RPMI7951 (cell line): ENCODE measurements at places on chromosomes 7 and 10.

GRCh38 chr10:43035800-43036199 lies 41.1 kb upstream of the RET start:
- DNase-seq, result no peak

DNA sequence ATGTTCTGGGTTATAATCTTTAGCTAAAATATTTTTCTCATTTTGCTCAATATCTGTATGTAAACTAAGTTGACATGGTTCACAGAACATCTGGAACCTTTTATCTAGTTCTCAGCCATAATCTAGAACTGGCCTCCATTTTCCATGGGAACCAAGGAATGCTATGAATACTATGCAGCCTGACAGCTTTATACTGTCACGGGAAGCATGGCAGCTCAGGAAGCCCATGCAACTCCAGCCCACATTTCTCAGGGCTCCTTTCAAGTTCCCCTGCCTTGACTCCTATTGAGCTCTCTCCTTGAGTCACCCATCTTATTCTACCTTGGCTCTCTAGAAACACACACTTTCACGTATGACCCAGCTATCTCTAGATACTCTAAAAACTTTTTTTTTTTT lies 36.6 kb upstream of the PRKAR2B start:
- DNase-seq, result no peak

DNA sequence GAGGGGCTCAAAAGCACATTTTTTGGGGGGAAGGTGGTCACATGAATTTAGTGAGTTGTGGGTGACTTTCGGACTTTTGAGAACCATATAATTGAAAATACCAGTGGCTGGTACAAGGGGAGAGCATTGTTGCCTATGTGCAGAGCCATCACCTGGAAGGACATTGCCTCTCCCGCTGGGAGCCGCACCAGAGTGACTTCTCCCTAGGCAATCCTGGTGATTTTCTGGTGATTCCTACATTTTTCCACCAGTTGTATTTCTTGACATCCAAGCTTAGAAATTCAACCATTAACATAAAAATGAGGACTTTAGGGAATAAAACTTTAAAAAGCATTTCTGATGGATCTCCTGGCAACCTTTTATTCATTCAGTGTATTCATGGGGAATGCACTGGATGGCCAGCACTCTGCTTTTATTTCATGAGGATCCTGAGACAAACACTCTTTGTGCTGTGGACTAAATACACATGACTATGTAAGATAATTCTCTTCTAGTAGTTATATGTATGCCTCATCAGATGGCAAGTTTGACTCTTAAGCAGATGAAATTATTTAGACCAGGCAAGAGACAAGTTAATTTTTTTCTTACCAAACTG lies 41.8 kb upstream of the MKI67 start:
- no peak for DNase-seq

GRCh38 chr7:20409961-20410360 lies 79.3 kb downstream of the ITGB8 start:
- no peak for DNase-seq

GRCh38 chr7:31051598-31052486 lies at the start of gene ADCYAP1R1:
ADCYAP1R1 (plus strand) TSS chr7:31052308; CDS start chr7:31063265, 10,957 bp downstream.
- no peak for DNase-seq

DNA sequence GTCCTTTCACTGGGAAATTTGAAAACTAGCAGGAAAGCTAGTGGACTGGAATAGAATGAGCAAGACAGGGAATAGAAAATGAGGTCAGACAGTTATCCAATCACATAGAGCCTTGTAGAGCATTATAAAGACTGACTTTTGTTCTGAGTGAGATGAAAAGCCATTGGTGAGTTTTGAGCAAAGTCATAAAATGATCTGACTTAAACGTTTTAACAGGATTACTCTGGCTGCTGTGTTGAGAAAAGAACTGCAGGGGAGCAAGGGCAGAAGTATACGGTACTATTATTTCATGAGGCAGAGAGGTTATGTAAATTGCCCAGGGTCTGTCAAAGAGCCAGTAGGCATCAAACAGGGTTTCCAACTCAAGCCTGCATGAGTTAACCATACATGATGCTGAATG lies 393.4 kb downstream of the TFEC start:
- DNase-seq, result no peak

GRCh38 chr10:124366825-124367224 lies 51.9 kb downstream of the OAT start:
- DNase-seq, result no peak

DNA sequence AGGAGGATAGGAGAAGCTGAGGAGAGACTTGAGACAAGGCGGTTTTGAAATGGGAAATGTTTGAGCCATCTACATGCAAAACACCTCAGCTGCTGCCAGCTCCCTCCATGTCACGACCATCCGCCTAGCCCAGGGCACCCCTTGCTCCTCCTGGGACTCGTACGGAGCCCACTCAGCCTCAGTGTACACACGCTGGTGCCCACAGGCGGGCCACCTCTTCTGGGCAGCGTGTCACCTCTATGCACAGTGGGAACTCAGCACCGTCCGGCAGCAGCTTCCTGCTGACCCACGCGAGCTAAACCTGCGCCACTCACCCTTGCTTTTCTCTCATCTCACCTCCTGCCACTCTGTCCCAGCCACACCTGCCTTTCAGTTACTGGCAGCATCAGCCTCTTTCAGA lies 108.3 kb downstream of the GALNT11 start:
- no peak for DNase-seq

- no peak for DNase-seq
Observed at GRCh38 chr7:104621321-104621720, 292.9 kb downstream of the LHFPL3 start.

DNA sequence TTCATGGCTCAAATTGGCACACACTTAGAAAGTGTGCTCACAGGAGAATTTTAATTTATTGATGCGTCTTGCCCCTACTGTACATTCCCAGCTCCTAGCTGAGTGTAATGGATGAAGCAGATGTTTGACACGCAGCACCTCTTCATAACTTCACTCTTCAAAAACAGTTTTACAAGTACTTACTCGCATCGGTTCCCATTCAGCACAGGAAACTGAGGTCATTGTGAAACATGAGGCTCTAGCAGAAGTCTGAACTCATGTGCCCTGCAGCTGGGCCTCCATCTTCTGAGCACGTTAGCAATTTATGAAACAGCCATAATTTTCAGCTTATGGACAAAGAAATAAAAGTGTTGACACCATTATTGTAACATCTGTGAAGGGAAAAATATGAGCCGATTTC lies 558.9 kb upstream of the MGMT start:
- no peak for DNase-seq

DNA sequence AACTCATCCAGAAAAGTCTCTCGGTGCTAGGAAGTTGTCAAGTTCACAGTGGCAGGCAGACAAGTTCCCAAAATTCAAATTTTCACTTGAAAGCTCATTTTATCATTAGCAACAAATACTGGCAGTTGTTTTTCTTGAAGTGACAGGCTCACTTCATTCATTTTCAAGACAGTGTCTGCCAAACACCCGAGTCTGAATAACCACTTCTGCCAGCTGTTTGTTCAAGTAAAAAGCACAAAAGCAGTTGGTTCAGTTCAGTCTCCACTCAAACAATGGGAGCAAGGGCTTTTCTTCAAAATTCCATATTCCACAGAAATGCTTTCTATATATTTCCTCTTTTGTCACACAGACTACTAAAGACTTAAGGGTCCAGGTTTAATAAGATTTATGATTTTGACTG lies 47.7 kb upstream of the ATP6V0A4 start:
- no peak for DNase-seq

GRCh38 chr7:12708314-12708713 lies 20.9 kb downstream of the ARL4A start:
- no peak for DNase-seq

DNA sequence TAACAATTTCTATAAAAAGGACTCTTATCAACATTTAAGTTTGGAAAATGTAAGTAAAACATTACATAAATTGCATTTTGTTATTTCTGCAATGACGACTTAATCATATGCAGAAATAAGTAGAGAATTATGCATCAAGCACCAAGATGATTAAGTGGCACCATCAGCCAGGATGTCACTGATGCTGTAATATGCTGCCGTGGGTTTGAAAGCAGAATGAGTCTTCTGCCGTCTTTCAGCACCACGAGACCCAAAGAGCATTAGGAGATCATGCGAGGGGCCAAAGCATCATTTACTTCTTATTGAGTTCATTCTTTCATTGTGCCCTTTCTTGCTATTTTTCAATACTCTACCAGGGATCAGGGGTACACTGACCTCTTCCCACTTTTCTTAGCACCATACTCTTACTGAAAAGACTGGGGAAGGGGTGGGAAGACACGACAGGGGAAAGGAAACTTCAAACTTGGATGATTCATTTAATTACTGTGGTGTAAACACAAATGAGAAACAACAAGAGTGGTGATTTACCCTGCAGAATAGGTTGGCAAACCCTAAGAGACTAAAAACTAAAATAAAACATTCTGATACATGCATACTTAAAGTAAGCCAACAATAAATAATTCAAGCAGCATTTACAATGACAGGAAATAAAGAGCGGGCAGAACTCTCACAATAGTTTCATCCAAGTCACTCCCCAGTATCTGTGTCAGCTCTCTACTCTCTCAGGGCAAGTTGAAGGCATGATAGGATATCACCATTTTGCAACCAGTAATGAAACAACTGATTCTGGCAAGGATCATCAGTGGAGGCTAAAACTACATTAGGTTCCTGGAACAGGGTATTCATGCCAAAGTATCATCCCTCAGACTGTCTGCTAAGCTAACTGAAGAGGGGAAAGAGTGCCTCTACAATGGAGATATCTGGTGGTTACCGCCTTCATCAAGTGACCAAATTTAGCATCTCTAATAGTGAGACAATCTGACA lies 70.8 kb downstream of the CUL2 start:
- DNase-seq, result no peak

GRCh38 chr7:84324136-84324630 lies 129.6 kb upstream of the SEMA3A start:
- DNase-seq, result no peak

- DNase-seq, result no peak
Observed at GRCh38 chr7:73727952-73728351, 8.5 kb upstream of the STX1A start.

DNA sequence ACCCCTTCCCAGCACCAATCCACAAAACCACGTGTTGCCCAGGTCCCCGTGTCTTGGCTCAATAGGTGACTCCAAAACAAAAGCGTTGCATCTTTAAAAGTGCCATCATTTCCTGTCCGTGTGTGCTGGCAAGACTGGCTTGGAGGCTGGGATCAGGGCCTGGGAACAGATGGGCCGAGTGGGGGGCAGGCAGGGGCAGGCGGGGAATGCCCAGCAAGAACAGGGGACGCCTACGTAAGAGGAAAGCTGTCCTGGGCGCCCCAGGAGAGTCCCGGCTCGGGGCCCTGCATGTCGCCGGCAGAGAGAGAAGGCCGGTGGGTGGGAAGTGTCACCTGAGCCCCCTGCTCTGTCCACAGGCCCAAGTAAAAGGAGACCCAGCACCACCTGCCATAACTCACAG lies 86.5 kb downstream of the PAXIP1 start:
- DNase-seq, result no peak

DNA sequence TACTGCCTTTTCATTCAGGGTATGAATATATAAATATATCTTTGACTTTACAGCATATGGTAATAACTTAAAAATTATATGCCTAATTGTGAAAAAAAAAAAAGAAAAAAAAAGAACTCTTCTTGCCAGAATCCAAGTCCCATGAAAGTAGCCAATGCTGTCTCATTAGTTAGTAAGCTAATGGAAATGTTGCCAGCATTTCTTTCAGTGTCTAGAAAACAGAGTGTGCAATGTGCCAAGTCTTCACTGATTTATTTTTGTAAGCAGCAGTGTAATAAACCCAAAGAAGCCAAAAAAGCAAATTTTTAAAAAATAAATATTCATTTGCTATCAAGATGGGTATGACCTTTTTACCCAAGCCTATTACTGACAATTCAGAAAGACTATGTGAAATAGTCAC lies 31.1 kb upstream of the LRRN3 start:
- no peak for DNase-seq

- no peak for DNase-seq
Observed at GRCh38 chr10:111887266-111887665, 296.3 kb downstream of the GPAM start.
